ENCODE measurements at places on chromosomes 11 and 22. TPM values are rescaled to one million over a fixed set of nuclear protein-coding genes. Genes with fewer than 3 reads are reported as not detected.

GRCh38 chr11:5910540-5910939 lies 17.5 kb downstream of the OR52E5 start:
- no peak for DNase-seq

Gene FGF19
- total RNA-seq = 0.11 TPM

Gene TEX54
- total RNA-seq = not detected

DNA sequence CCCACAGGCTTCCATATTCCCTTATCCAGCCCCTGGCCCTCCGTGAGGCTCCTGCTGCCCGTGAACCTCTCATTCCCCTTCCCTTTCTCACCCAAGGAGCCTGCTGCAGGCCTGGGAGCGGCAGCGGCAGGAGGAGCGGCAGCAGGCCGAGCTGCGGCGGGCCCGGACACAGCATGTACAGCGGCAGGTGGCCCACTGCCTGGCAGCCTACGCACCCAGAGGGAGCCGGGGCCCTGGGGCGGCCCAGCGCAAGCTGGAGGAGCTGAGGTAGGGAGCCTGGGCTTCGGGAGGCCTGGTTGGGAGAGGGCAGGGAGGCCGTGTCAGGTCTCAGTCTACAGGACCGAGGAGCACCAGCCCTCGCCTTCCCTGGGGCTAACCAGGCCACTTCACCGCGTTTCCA lies 8.1 kb upstream of the SART1 start:
- DNase-seq = no peak

Gene TRIM22
- total RNA-seq = 1.2 TPM

All from K562 (cell line).